Adipocyte (in vitro differentiated cells): ENCODE measurements at places on chromosomes 7 and 10.
A peak's percentile ranks its signal among the peaks of the same experiment; 100 is the strongest.

DNA sequence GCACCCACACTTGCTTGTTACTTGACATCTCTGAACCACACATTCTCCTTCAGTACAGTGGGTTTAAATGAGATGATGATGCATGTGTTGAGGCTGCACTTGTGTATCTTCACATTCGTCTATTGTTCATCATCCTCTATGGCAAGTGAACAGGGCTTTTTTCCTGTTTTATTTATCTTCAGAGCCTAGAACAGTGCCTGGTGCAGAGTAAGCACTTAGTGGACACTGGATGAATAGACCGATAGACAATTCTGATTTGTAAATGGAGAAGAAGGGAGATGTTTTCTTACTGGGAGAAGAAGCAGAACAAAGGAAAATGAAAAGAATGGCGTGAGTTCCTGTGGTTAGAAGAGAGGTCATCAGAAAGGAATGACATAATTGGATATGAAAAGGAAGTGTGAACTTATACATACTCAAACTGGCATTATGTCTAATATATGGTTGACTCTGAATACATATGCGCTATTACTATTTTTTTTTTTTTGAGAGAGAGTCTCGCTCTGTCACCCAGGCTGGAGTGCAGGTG lies 99.7 kb downstream of the AVL9 start:
- no peak for DNase-seq

GRCh38 chr7:132349075-132349474 lies 227.2 kb downstream of the PLXNA4 start:
- no peak for DNase-seq

DNA sequence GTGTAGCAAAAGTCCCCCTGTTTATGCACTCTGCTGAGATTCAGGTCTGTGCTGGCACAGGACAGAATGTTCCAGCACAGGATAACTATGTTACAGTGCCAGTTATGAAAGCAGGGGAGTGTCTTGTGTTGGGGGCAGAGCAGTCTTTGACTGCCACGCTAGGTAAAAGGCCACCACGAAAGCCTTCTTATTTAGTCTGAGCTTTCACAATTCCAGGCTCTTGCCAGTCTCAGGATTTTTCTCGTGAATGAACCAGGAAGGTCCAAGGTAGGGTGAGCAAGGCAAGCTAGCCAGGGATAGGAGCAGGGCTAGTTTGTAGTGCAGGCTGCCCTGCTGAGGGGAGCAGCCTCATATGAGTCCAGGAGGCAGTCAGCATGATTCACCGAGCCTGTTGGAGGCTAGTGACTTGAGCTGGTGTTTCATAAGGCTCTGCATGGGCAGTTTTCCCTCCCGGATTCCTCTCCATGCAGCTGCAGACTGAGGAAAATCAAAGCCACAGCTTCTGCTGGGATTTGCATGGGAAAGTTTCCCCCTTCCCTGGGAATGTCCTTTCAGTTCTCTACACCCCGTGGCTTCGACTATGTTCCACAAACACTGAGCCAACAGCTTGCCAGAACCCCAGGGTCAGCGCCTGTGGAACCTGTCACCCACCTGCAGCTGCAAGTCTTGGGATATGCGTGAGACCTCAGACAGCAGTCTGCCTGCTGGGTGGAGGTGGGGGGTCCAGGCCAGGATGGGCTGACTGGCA lies 112.3 kb downstream of the JCAD start:
- peak; percentile 87 for DNase-seq

DNA sequence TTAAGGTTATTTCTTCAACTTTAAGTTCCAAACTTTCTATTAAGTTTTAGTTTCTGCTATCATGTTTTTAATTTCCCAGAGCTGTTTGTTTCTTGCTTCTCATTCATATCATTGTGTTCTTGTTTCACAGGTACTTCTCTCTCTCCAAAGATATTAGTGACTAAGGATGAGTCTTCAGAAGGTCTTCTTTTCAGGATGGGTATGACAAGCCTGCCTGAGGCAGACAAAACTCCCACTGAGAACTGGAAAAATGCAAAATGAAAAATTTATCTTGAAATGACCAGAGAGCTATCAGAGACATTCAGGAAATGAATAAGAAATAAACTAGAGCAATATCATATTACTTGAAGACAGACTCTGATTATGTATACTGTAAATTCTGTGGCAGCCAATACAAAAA lies 110.8 kb upstream of the EGFR start:
- DNase-seq = no peak

DNA sequence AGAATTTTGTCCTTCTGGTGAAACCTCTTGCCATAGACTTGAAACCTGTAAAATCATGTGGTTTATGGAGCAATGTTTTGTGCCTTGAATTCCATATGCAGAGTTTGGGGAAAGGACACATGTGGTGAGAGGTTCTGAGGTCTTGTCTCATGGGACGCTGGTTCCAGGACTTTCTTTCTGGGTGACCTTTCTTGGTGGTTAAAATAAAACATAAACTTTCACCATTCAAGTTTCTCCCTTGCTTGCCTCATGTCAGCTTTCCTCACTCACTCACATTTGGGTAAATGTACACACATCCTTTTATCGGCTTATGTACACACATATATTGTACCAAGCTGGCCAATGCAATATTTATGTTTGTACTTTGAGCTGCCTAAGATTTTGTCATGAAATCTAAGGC lies 144.9 kb upstream of the CELF2 start:
- DNase-seq = peak; percentile 16

DNA sequence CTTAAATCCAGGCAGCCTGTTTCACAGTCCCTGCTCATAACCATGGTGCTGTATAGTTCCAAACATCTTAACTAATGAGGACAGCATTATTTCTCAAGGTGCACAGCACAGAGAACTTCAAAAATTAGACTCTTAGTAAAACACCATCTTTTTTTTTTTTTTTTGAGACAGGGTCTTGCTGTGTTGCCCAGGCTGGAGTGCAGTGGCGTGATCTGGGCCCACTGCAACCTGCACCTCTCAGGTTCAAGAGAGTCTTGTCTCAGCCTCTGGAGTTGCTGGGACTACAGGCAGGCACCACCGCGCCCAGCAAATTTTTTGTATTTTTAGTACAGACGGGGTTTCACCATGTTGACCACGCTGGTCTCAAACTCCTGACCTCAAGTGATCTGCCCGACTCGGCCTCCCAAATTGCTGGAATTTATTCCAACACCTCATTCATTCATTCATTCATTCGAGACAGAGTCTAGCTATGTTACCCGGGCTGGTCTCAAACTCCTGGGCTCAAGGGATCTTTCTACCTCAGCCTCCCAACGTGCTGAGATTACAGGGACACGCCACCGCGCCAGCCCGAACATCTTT lies 507 bp upstream of the TMEM254 start:
- no peak for DNase-seq

GRCh38 chr7:20963556-20964280 lies 177.0 kb upstream of the SP8 start:
- no peak for DNase-seq

- DNase-seq = no peak
These were observed 47.8 kb upstream of the FRMD4A start for GRCh38 chr10:14378387-14378960.

- DNase-seq = peak; percentile 65
These were observed 87.7 kb upstream of the PRKCQ start for GRCh38 chr10:6667679-6668270.

- no peak for DNase-seq
These were observed 256.2 kb upstream of the CACNA2D1 start for GRCh38 chr7:82699773-82700186.

- peak; percentile 35 for DNase-seq
These were observed 15.4 kb downstream of the TAS2R41 start for GRCh38 chr7:143492799-143493739.

DNA sequence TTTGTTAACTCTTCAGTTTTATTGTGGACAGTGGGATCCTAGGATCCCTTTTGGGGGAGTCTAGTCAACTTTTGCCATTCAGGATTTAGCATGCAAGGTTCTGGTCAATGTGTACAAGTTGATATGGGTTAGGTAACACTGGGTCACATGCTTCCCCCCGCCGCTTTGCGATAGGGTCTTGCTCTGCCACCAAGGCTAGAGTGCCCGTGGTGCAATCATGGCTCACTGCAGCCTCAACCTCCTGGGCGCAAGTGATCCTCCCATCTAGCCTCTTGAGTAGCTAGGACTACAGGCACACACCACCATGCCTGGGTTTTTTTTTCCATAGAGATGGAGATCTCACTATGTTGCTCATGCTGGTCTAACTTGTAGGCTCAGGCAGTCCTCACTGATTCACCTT lies 3.2 kb upstream of the CSGALNACT2 start:
- no peak for DNase-seq

GRCh38 chr10:83991986-83992753 lies 147.1 kb upstream of the GHITM start:
- DNase-seq = peak; percentile 31

- no peak for DNase-seq
These were observed 17.6 kb upstream of the GPR146 start for GRCh38 chr7:1026721-1027161.

DNA sequence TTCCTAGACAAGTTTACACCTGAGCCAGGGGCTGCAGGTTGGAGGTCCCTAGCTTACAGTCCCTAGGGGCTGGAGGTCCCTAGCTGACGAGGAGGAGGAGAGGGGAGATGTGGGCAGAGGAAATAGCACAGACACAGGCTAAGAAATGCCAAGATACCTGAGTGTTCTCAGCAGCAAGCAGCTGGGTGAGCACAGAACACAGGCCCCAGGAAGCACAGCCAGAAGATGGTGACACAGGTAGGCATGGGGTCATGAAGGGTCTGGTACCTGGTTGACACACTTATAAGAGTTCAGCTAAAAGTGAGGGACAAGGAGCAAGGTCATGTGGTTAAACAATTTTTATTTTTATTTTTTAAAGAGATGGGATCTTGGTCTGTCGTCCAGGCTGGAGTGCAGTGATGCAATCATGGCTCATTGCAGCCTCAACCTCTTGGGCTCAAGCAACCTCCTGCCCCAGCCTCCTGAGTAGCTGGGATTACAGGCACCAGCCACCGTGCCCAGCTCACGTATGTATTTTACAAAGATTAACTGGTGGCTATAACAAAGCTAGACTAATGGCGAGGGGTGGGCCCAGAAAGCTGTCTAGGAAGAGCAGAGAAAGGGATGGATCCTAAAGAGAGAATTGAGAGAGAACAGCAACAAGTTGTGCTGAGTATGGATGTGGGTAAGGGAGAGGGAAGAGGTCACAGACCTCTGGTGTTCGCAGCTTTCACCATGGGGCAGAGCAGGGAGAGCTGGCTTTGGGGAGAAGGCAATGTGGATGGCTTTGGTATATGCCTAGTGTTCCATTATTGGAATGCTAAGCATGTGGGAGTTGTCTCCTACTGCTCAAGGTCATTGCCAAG lies 140.3 kb upstream of the KLF14 start:
- DNase-seq = no peak

- no peak for DNase-seq
These were observed 115.1 kb upstream of the STK17A start for GRCh38 chr7:43467846-43468245.

DNA sequence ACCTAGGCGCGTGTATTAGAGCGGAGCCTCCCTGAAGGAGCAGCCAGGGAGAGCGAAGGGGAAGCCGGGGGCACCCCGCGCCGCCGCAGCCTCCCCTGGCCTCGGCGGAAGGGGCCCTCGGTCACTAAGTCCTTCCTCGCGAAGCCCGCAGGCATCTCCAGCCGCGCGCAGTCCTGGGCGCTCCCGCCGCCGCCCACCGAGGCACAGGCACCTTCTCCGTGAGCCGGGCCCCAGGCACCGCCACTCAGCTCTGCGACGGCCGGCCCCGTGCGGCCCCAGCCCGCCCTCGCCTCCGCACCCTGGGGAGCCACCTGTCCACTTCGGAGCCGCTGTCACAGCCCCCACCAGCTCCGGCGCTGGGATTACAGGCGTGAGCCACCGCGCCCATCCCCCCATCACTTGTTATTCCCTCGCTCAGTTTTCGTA lies 80.8 kb downstream of the ZNF467 start:
- DNase-seq = no peak

- DNase-seq = no peak
These were observed 292.4 kb upstream of the NPSR1 start for GRCh38 chr7:34365611-34366010.

- DNase-seq = no peak
These were observed 34.2 kb upstream of the CREB3L2 start for GRCh38 chr7:138036135-138036534.

DNA sequence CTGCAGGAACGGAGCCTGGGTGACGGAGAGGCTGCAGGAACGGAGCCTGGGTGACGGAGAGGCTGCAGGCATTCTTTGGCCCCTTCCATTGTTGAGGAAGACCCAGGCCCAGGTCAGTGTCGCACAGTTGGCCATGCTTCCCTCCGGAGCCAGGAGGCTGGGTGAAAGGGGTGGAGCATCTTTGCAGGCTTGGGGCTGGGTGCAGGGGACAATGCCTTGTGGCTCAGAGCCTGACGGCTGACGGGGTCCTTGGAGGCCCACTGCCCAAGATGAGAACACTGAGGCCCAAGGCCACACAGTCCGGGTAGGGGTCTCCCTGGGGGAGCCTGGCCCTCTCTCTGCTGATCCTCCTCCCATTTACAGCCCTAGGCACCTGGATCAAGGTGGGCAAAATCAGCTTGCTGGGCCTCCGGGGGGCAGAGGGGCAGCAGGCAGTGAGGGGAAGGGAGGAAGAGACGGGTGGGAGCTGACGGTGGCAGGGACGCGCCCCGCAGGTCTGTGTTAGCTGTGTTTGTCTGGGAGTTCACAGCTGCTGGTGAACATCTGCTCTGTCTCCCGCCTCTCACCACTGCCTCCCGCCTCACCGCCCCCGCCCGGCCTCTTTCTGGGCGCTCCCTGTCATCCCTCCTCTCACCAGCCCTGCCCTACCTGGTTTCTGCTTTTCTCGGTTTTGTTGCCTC lies 30.6 kb upstream of the PCBD1 start:
- DNase-seq = no peak

GRCh38 chr7:37201876-37202198 lies 246.8 kb downstream of the ELMO1 start:
- DNase-seq = no peak

GRCh38 chr7:30831227-30831626 lies 60.0 kb downstream of the MINDY4 start:
- DNase-seq = no peak

- DNase-seq = no peak
These were observed 1188.5 kb downstream of the NXPH1 start for GRCh38 chr7:9621927-9622326.

DNA sequence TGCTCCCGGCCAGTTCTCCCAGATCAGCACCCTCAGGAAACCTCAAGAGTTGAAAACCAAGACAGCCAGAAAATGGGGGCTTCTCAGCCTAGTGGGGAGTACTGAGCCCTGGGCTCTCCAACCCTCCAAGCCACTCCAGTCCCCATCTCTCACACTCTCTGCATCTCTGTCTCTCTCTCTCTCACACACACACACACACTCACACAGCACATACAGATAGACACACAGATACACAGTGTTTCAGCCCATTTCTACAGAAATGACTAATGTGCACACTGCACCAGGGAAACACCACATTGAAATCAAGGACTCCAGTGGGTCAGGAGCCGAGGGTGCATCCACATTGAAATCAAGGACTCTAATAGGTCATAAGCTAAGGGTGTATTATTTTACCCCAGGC lies 107.5 kb downstream of the MKI67 start:
- DNase-seq = no peak

GRCh38 chr10:75585294-75585693 lies 153.9 kb downstream of the LRMDA start:
- no peak for DNase-seq

GRCh38 chr10:123299598-123299997 lies 145.4 kb downstream of the BUB3 start:
- no peak for DNase-seq
